ENCODE measurements at places on chromosomes 12 and 14. TPM values are rescaled to one million over a fixed set of nuclear protein-coding genes. Genes with fewer than 3 reads are reported as not detected.

- H3K27me3 ChIP-seq: no peaks in the 10 kb centered on the region
- H3K36me3 ChIP-seq: no peaks in the 10 kb centered on the region
- no peak overlapping the region for H3K4me3 ChIP-seq
- no peak for DNase-seq
- no peak overlapping the region for H3K27ac ChIP-seq
Measured at GRCh38 chr14:31582286-31582691, 21.1 kb downstream of the NUBPL start.

KCNH3 gene
- not detected for total RNA-seq

GRCh38 chr12:19482551-19483109 is 43.3 kb downstream of the AEBP2 start:
- no peak overlapping the region for H3K27ac ChIP-seq
- H3K36me3 ChIP-seq: no peaks in the 10 kb centered on the region
- DNase-seq: no peak
- no peak overlapping the region for H3K4me3 ChIP-seq
- no peaks in the 10 kb centered on the region for H3K27me3 ChIP-seq

DNA sequence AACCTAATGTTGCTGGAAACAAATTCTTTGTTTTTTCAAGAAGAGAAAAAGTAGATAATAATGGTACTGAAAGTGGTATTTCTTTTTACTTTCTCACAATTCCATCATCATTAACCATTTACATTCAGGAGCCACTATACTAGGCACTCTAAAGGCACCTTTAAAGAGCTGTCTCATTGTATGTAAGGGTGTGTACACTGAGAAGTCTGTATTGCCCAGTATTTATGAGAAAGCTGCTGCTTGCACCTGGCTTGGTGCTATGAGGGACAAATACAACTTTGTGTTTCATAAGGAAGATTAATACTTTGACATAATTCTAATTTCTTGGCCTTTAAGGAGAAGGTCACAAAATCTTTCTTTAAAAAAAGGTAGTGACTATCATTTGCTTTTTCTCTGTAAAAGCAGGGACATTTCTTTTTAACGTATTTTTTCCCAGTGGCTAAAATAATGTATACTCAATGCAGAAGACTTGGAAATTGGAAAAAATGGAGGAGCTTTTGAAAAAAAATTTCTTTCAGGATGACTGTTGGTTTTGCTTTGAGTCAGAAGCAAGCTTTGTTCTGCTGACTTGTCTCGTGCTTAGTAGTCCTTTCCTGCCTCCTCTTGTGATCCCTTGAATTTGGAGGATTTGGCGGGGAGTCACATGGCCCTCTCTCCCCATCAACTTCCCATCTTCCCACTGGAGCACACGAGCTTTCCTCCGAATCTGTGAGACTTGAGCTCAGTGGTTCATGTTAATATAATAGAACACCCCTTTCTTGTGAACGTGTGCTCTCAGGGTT is 50.1 kb downstream of the RASSF3 start:
- H3K27ac ChIP-seq: no peak overlapping the region
- DNase-seq: no peak
- H3K4me3 ChIP-seq: no peak overlapping the region
- H3K27me3 ChIP-seq: no peaks in the 10 kb centered on the region
- no peaks in the 10 kb centered on the region for H3K4me1 ChIP-seq
- H3K36me3 ChIP-seq: no peaks in the 10 kb centered on the region

DNA sequence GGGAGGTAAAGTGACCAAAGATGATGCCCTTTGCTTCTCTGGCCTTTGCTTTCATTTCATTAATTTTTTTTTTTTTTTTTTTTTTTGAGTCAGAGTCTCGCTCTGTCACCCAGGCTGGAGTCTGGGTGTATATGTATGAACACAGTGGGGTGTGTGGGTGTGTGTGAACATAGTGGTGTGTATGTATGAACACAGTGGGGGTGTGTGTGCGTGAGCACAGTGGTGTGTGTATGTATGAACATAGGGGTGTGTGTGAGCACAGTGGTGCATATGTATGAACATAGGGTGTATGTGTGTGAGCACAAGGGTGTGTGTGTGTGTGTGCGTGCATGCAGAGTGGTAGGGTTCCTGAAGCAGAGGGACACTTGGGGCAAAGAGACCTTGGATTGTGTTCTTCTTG is 9.6 kb downstream of the KLC1 start:
- no peaks in the 10 kb centered on the region for H3K27me3 ChIP-seq
- no peak overlapping the region for H3K4me3 ChIP-seq
- no peak overlapping the region for H3K27ac ChIP-seq
- DNase-seq: no peak
- no peaks in the 10 kb centered on the region for H3K36me3 ChIP-seq

- H3K4me3 ChIP-seq: no peak overlapping the region
- DNase-seq: no peak
- no peaks in the 10 kb centered on the region for H3K4me1 ChIP-seq
Measured at GRCh38 chr12:31440586-31440985, 114.6 kb upstream of the SINHCAF start.

REM2 gene
- total RNA-seq: 1.1 TPM

TRIM9 gene
- total RNA-seq: 3.0 TPM

TCL1B gene
- not detected for total RNA-seq

DNA sequence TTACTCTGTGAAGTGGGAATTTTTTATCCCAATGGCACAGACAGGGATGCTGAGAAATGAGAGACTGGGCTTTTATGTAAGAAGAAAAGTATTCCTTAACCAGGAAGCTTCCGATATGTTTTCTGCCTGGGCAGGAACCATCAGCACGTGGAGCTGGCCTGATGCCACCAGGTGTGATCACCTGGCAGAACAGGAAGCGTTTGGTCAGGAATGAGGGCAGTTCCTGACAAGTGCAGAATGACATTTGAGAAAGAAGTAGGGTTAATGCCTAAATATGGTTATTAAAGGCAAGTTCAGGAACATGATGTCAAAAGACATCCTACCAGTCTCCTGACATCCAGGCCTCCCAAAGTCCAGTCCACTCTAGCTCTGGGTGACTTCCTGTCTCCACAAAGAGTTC is 210.3 kb downstream of the NUAK1 start:
- no peak overlapping the region for H3K4me3 ChIP-seq
- no peaks in the 10 kb centered on the region for H3K27me3 ChIP-seq
- no peak for DNase-seq
- H3K4me1 ChIP-seq: peaks cover 3% of the 10 kb centered on the region
- H3K36me3 ChIP-seq: no peaks in the 10 kb centered on the region

CHGA gene
- total RNA-seq: not detected

CCDC196 gene
- total RNA-seq: not detected

DNA sequence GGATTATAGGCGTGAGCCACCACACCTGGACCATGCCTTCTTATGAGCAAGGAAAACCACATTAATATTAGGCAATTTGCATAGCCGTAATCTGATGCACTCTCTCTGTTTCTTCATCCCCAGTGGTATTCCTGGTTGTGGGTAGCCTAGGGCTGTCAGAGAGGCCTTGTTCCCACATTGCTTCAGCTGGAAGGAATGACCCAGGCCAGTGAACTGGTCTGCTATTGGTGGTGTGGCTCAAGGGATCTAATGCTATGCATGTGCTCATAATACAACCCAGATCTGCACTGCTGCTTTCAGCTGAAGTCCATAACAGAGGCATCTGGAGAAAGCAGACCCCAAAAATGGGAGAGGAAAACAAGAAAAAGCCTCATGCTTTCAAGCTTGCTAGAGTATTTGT is 33.1 kb upstream of the G2E3 start:
- H3K27ac ChIP-seq: no peak overlapping the region
- no peak for DNase-seq
- no peaks in the 10 kb centered on the region for H3K27me3 ChIP-seq
- no peaks in the 10 kb centered on the region for H3K4me1 ChIP-seq

DNA sequence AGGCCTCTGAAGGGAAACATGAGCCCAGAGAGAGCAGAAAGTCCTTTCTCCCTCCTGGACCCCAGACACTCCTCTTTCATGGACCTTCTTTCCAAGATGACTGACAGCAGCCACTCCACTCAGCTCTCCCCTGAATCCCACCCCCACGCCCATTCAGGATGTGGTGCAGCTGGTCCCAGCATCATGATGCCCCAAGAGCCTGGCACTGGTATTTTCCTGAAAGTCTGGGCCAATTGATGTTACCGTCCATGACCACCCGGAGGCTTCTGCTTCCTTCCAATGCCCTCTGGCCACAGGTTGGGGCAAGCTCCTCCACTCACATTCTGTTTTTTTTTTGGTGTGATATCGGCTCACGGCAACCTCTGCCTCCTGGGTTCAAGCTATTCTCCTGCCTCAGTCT is 112.6 kb downstream of the CALM1 start:
- H3K4me3 ChIP-seq: no peak overlapping the region
- H3K27me3 ChIP-seq: no peaks in the 10 kb centered on the region
- H3K27ac ChIP-seq: no peak overlapping the region
- H3K36me3 ChIP-seq: no peaks in the 10 kb centered on the region
- peaks cover 18% of the 10 kb centered on the region for H3K4me1 ChIP-seq
- DNase-seq: no peak

CCDC60 gene
- not detected for total RNA-seq

- H3K27ac ChIP-seq: peak overlapping the region; percentile 86
- DNase-seq: peak; percentile 83
- no peaks in the 10 kb centered on the region for H3K27me3 ChIP-seq
- H3K36me3 ChIP-seq: peaks cover 74% of the 10 kb centered on the region
Measured at GRCh38 chr12:124328116-124328515, 33.2 kb downstream of the RFLNA start.

DNA sequence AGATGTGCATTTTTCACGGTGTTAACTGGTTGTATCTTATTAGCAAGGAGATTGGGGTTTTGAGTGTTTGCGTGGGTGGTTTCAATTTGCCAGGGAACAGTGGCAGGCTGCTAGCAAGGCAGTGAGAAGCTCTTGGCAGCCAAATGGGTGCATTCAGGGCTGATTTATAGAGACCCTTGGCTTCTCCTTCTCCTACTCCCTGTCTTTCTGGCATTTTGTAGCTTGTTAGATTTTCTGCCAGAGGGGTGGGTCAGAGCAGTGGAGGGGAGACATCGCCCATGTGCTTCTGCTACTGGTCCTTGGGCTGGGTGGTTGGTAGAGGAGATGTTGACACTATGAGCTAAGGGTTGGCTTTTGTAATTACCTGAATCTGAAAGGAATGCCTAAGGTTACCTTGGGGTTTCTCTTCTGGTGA is 9.6 kb downstream of the CALM1 start:
- DNase-seq: no peak
- peaks cover 47% of the 10 kb centered on the region for H3K4me1 ChIP-seq
- no peak overlapping the region for H3K4me3 ChIP-seq
- H3K27ac ChIP-seq: peak overlapping the region; percentile 94

Data from gastrocnemius medialis (tissue), 4 donors.